ENCODE measurements at places on chromosomes 12 and 14.

DNA sequence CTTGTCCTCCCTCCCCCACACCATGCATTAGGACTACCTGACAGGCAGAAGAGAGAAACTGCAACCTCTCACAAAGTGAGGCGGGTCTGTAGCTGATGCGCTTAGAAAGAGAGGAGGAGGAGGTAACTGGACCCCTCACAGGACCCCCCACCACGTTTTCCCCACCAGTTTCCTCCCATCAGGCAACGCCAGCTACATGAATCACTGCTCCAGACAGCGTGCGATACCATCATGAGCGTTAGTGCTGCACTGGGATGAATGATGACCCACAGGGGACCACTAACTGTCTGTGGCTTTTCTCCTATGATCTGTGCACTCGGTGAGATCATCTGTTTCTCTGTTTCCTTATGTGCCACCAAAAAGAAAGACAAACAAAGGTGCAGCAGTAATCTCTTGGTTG is 77.7 kb downstream of the KCNK10 start:
- DNase-seq = no peak

DNA sequence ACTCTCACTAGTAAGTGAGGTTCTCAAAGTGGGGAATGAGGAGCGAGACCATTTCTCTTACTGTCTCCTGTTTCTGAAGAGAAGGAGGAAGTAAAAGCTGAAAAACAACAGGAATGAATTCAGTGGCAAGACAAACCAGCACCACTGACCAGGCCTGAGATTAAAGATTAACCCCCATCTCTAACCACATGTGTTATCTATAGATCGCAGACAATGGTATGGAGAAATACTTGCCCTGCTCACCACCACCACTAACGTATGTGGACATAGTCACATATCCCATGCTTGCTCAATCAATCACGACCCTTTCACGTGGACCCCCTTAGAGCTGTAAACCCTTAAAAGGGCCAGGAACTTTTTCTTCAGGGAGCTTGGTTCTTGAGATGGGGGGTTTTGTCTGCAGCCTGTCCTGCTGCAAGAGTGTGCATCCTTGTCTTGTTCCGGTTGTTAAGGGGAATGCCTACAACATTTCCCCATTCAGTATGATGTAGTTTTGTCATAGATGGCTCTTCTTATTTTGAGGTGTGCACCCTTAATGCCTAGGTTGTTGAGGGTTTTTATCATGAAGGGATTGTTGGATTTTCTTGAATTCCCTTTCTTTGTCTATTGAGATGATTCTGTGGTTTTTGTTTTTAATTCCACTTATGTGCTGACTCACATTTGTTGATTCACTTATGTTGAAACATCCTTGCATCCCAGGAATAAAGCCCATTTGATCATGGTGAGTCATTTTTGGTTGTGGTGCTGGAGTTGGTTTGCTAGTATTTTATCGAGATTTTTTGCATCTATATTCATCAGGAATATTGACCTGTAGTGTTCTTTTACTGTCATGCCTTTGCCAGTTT is 698.8 kb upstream of the LMO3 start:
- no peak for DNase-seq

- no peak for DNase-seq
Observed at GRCh38 chr12:28802706-28803438, 346.2 kb upstream of the FAR2 start.

DNA sequence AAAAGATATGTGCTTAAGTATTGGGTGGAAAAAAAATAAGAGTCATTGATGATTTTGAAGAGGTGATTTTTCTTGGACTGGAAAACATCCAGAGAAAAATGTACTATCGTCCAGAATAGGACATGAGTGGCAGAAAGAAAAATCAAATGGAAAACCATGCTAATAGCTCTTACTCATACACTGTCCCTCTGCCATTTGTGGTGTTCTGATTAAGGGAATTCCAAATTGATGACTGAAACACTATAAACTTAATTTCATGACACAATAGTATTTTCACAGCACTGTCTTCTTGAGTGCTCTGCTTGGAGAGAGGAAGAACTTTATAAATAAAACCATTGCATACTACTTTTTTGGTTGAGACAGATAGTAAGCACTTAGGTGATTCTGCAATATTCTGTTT is 72.4 kb downstream of the USP15 start:
- DNase-seq = no peak

DNA sequence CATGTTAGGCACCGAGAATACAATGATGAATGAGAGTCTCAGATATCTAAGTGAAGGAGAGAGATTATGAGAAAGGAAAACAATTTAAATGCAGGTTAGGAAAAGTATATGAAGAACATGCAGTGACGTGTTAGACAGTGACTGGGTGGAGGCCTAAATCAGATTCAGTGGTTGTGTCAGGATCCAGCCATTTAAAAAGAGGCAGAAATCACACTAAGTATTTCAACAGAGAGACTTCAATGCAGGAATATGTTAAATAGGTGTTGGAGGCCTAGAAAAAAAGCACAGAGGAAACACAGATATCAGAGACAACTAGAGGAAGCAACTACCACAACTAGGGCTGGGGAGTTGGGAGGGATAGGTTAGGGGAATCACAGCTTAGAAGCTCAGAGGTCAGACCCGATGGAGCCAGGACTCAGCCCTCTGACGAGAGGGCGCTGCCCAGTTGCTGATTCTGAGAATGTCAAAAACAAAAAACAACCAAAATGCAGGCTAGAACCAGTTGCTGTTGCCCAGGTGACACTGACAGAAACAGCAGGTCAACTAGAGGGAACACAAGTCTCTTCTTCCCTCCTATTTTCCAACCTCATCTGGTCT is 3.0 kb upstream of the GARIN2 start:
- DNase-seq = no peak

DNA sequence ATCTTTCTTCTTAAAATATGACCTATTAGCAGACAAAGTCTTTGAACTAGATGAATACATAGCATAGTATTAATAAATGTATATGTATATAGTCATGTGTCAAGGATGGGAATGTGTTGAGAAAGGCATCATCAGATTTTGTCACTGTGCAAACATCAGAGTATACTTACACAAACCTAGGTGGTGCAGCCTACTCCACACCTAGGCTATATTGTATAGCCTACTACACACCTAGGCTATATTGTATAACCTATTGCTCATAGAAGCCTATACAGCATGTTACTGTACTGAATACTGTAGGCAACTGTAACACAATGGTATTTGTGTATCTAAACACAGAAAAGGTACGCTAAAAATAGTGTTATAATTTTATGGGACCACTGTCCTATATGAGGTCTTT is 47.6 kb downstream of the PTPN21 start:
- no peak for DNase-seq

DNA sequence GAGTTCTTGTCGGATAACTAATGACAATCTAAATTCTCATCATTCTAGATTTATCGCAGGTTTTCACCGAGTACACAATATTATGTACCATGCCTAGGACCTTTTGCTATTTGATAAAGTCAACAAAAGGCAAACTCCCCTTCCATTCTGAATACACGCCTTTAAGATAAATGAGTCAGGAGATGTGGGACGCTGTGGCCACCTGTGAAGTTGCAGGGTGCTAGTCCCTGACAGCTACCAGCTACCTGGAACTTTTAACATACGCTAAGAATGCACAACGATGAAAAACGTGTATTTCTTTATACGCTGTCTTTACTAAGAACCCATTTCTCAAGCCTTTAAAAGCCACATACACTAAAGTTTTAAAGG is 678 bp downstream of the MDM1 start:
- DNase-seq = no peak

DNA sequence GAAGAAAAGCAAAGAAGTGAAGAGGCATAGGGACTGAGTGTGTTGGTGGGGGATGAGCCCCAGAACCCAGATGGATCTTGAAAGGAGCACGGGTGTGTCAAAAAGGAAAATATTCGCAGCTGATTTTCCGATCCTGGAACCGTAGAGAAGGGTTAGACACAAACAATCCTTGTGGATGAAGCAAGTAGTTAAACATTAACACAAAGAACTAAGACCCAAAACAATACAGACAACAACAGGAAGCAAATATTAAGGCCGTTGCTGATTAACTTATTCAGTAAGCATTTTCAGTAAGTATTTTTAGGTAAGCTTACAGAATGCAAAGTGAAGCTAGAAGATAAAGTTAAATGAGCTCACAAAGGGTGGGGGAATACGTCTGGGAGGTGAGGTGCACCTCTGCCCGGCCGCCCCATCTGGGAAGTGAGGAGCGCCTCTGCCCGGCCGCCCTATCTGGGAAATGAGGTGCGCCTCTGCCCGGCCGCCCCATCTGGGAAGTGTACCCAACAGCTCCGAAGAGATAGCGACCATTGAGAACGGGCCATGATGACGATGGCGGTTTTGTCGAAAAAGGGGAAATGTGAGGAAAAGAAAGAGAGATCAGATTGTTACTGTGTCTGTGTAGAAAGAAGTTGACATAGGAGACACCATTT is 62.8 kb upstream of the PRB2 start:
- no peak for DNase-seq

GRCh38 chr14:70098250-70098809 is 90.4 kb downstream of the SLC8A3 start:
- no peak for DNase-seq

DNA sequence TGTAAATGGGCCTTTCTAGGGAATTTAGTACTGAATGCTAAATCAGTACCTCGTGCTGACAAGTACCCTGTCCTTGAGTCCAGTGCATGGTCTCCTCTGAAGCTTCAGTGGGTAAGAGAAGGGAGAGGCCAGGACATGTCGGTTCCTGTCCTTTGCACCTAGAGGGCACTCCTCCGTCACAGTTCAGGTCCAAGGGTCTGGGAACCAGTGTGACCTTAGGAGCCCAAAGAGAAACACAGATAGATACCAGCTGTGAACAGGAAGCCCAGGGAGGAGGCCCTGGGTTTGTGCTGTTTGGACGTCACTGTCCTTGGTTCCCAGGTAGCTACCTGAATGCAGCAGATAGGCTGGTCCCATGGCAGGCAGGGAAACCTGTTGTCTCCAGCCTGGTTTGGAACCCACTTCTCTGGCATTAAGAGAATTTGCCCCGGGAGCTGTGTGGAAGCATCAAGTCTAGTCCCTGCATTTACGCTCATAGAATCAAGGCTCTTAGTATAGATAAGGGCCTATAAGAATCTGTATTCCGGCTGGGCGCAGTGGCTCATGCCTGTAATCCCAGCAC is 3.9 kb upstream of the FGF23 start:
- DNase-seq = no peak

- no peak for DNase-seq
Observed at GRCh38 chr14:91103116-91103515, 10.8 kb upstream of the DGLUCY start.

GRCh38 chr12:32446316-32447119 is 47.2 kb downstream of the FGD4 start:
- DNase-seq = no peak

GRCh38 chr12:115763376-115763775 is 514.1 kb downstream of the MED13L start:
- no peak for DNase-seq

DNA sequence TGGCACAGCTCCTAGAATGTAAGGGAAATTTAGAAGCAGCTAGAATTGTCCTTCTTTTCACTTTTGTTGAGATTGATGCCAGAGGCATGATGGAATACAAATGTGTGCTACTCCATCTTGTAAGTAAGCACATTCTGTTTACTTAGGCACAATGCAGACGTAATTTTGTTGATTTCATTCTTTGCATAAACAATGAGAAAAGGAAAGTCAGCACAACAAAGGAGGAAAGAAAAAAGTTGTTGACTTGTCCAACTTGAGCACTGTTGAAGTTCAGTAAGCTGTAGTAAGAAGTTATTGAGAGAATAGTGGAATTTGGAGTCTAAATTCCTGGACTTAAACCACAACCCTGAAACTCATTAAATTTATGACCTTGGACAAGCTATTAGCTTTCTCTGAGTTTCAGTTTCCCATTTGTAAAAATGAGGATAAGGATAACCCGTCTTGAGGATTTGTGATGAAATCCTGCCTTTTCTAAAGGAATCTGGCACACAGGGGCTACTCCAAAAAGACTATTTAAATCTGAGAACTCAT is 19.4 kb upstream of the CNTN1 start:
- no peak for DNase-seq

GRCh38 chr12:9731797-9732196 is 1.1 kb downstream of the CLECL1 start:
- DNase-seq = no peak
